ENCODE measurements at places on chromosomes 4 and X.

- DNase-seq, result no peak
These were observed 61.2 kb downstream of the TRMT44 start for GRCh38 chr4:8501781-8502180.

DNA sequence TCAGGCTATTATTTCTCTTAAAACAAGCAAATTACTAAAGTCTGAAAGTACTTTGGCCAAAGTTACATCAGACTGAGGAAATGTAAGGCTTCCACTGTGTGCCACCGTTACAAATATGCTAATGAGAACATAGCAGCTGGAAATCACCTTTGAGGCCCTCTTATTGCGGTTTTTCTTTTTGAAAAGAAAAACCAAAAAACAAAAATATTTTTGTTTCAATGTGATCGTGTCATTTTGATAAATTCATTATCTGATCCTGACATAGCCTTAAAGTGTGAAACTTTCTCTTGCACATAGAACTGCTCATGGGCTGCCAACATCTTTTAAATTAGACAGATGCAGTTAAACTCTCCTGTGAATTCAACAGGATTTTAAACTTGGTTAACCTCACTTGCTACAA lies 2.8 kb upstream of the TIFA start:
- DNase-seq, result no peak

GRCh38 chrX:37388413-37388812 lies 39.2 kb downstream of the PRRG1 start:
- DNase-seq, result no peak

- no peak for DNase-seq
These were observed 125.2 kb downstream of the NEXMIF start for GRCh38 chrX:74800062-74800461.

- DNase-seq, result peak; percentile 52
These were observed 97.2 kb upstream of the PDE5A start for GRCh38 chr4:119725688-119726330.

DNA sequence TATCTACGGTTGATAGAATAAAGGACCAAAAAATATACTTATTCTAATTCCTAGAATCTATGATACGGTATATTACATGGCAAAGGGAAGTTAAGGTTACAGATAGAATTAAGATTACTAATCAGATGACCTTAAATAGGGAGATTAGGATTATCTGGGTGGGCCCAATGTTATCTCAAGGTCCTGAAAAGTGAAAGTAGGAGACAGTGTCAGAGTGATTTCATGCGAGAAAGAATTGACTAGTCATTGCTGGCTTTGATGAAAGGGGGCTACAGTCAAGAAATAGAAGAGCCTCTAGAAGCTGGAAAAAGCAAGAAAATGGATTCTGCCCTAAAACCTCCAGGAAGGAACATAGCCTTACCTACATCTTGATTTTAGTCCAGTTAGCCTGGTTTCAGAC lies 176.9 kb upstream of the PPP1R2C start:
- no peak for DNase-seq

DNA sequence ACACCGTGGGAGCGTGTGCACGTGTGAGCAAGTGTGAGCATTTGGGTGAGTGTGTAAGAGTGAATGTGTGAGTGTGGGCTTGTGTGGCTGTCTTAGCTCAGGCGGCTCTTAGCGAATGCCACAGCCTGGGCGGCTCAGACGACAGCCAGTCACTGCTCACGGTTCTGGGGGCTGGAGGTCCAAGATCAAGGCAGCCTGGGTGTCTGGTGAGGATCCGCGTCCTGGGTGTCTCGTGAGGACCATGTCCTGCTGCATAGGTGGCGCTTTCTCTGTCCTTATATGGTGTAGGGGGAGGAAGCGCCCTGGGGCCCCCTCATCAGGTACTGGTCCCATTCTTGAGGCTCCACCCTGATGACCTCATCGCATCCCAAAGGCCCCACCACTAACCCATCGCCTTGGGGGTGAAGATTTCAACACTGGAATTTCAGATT lies 4.5 kb downstream of the DOK7 start:
- no peak for DNase-seq

GRCh38 chr4:38157592-38157991 lies 197.4 kb downstream of the PTTG2 start:
- no peak for DNase-seq

GRCh38 chr4:138262469-138262868 lies 20.3 kb upstream of the SLC7A11 start:
- DNase-seq, result no peak

DNA sequence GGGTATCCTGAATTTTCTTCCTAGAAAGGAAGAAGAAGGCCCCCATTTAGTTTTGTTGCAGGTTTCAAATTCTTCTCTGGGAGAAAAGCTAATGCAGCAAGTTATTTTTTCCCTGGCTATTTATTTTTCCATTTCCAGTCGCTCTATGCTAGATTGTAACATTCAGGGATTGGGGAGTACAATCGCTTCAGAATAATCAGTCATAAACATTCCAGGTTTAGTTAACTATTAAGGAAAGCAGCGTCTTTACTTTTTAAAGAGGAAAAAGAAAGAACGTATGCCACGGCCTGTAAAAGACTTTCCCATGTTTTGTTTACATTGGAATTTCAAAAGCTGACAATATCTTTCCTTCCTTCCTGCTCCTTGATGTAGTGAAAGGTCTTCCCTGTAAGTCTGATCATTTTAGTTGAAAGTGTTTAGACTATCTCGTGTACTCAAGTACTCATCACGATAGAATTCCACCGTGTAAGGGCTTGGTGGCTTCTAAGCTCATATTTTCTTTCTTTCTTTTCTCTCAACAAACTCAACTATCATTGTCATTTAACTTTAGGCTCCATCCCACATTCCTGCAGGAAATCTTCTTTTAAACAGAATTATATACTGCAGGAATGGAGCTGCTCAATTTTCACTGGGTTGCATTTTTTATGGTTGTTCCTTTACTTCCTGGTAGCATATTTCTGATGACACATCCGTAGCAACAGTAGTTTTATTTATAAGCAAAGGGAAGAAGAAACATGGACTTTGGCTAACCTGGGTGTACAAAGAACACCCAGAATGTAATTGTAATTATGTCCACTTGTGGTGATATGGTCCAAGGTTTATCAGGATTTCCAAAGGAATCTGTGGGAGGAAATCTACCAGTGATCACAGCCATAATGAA lies 213.1 kb upstream of the FAT1 start:
- DNase-seq, result peak; percentile 75

DNA sequence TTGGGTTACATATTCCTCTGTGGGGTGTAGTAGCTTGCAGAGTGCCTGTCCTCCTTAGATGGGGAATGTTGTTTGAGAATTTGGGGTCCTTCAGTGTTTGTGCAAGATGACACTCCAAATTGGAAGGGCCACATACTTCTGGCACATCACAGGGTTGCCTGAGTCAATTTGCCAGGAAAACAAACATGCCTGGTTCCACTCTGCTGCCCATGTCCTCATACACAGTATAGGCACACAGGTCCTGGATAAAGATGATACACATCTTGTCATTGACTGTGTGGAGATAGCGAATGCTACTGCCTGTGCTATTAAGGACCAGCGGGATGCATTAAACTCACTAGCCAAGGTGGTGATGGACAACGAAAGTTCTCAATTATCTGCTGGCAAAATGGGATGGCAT lies 11.2 kb upstream of the LAP3 start:
- no peak for DNase-seq
